A549 treated with GW870086 at 1 μM for 4 hours (cell line): ENCODE measurements at places on chromosomes 13 and 19. TPM values are rescaled to one million over a fixed set of nuclear protein-coding genes. Genes with fewer than 3 reads are reported as not detected.

Gene SLITRK5
- 0.54 to 0.77 TPM (median 0.65 TPM) in 5 replicates for total RNA-seq

Gene SIAH3
- not detected in 5 replicates for total RNA-seq

Gene FREM2
- total RNA-seq: not detected in 5 replicates

Gene URAD
- total RNA-seq: not detected in 5 replicates

Gene NMRK2
- not detected in 5 replicates for total RNA-seq

Gene BRME1
- total RNA-seq: 0.17 to 1.0 TPM (median 0.32 TPM) in 4 of 5 replicates, not detected in the other

Gene SAMD4B
- 120 to 179 TPM (median 169 TPM) in 5 replicates for total RNA-seq

Gene PSG7
- total RNA-seq: 0.07 TPM in 1 of 5 replicates, not detected in the others

Gene S1PR5
- 1.2 to 2.2 TPM (median 1.9 TPM) in 5 replicates for total RNA-seq

Gene RAB3A
- total RNA-seq: 0.55 to 1.1 TPM (median 0.61 TPM) in 5 replicates

Gene RASGRP4
- 0.07 to 0.23 TPM (median 0.11 TPM) in 4 of 5 replicates, not detected in the other for total RNA-seq

Gene CPB2
- not detected in 5 replicates for total RNA-seq

Gene ADGRE2
- total RNA-seq: 0.70 to 1.4 TPM (median 1.1 TPM) in 5 replicates

Gene FBXO46
- total RNA-seq: 6.9 to 10.9 TPM (median 10.2 TPM) in 5 replicates

Gene DNASE2
- total RNA-seq: 24.2 to 32.6 TPM (median 30.6 TPM) in 5 replicates

Gene EXOSC5
- 82.4 to 100 TPM (median 93.5 TPM) in 5 replicates for total RNA-seq
